Activated T-helper 9 cell treated with anti-CD3 and anti-CD28 coated beads, Interleukin-2, amount 50 U/mL, for 16 hours (primary cell): ENCODE measurements at places on chromosomes 4 and X.

GRCh38 chrX:66760651-66761050 is 121.8 kb upstream of the EDA2R start:
- DNase-seq, result no peak

GRCh38 chrX:6810776-6811175 is 275.9 kb upstream of the VCX3A start:
- no peak for DNase-seq

DNA sequence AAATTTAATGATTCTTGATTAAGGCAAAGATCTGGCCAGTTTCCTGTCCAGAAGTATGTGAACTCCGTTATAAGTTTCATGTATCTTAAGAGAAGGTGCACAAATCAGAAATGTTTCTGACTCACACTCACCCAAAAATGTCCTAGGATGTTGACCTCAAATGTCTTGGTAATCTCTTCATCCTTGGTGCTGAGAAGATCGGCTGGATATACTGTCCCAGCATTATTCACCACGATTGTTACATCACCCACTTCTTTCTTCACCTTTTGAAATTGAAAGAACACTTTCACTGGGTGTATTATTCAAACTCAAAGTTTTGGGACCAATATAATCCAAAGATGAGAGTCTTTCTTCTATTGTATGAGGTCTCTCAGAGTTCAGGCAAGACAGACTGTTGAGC is 5.7 kb downstream of the HSD17B13 start:
- no peak for DNase-seq

DNA sequence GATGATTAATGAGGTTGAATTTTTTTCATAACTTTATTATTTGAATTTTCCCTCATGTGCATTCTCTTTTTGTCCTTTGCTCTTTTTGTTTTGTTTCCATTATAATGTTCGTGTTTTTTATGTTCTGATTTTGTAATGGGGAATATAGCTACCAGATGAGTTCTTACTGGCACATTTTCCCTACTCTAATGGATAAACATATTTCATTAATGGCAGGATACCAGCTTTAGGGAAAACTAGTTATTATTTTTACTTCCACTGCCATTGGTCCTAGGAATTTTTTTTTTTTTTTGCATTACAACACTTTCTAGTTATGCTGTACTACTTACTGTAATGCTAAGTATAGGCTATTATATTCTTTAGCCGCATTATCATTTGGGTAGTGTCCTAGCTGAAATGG is 286.3 kb downstream of the SPRY1 start:
- no peak for DNase-seq

GRCh38 chrX:93868289-93868965 is 194.4 kb downstream of the FAM133A start:
- DNase-seq, result no peak

DNA sequence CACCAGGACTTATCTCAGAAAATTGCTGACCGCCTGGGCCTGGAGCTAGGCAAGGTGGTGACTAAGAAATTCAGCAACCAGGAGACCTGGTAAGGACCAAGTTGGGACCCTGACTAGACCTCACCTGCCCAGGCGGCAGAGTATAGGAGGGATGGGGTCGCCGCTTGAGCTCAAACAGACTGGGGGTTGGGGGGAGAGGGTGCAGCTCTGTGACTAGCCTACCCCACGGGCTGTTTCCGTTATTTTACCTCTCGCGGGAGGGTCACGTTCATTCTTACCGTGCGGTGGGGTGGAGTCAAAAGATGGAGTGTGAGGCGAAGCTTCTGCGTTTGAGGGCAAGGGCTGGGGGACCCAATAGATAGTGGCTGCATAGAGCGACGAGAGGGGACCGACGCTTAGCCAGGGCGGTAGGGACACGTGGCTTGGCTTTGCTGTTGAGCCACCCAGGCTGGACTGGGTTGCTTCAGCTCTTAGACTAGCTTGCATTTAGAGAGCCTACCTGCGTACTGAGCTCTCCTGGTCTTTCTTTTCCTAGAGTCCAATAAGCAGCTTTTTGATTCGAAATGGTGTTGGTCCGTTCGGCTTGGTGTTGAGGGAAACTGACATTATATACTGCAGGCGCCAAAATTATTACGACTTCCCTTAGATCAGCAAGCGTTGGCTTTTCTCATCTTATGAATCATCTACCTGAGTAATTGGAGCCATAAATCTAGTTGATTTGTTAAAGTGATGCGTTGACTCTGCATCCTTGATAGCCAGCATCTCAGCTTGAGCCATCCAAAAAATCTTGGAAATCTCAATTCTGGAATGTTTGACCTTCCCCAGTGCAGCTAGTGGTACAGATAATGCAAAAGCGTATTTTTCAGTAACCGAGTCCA is 591 bp downstream of the PRPS1 start:
- peak; percentile 16 for DNase-seq

DNA sequence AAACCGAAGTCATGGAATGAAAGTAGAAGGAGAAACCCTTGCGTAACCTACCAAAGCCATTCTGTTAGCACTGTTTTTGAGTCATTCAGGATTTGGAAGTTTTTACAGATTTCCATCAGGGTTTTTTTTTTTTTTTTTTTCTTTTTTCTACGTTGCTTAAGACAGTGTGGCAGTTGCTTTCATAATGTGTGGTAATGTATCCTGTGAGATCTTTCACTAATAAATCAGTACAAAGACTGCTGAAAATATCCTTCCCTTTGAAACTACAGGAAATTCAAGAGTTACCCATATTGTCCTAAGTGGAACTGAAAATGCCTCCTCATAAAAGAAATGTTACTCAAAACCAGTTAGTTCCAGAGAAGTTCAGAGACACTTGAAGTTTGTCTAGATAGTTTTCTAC is 137.8 kb downstream of the RAPGEF2 start:
- DNase-seq, result no peak

- no peak for DNase-seq
Measured at GRCh38 chrX:124240422-124240821, 92.0 kb upstream of the TEX13D start.

- DNase-seq, result no peak
Measured at GRCh38 chr4:47829438-47829837, 8.4 kb downstream of the CORIN start.

- no peak for DNase-seq
Measured at GRCh38 chr4:152451496-152451895, 84.4 kb downstream of the FBXW7 start.

GRCh38 chrX:112819008-112819640 is 21.5 kb downstream of the AMOT start:
- DNase-seq, result no peak

DNA sequence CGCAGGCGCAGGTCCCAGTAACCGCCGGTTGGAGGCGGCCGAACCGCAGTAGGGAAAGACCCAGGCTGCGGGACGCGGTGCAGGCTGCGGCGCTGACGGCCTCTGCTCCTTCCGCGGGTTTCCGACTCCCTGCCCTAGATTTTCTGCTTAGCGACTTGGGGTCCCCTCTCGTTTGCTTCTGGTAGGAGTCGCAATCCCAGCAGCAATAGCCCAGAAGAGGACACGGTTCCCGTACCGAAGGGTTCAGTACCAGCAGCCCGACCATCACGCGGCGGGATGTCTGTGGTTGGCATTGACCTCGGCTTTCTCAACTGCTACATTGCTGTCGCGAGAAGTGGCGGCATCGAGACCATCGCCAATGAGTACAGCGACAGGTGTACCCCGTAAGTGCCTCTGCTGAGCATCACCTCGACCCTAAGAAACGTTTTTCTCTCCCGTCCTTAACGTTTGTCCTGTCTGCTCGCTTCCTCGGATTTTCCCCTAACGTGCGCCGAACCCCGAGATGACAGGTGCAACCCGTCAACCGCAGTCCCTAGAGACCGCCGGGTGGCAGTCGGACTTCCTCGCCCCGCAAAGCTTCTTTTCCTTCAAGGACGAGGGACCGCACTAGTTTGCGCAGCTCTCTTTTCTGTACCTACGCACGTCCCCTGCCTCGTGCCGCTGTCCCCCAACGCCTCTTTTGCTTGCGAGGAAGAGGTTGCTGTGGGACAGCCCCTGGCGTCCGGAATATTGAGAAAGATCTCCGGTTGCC is at the start of gene HSPA4L:
Gene HSPA4L (plus strand): TSS at position 48 of the 751 bp plus-strand sequence. CDS start 229 bp downstream, at position 277.
- DNase-seq, result peak; percentile 13

- no peak for DNase-seq
Measured at GRCh38 chrX:54534271-54534670, 4.3 kb downstream of the GNL3L start.

- no peak for DNase-seq
Measured at GRCh38 chr4:138205531-138206233, 36.5 kb downstream of the SLC7A11 start.

DNA sequence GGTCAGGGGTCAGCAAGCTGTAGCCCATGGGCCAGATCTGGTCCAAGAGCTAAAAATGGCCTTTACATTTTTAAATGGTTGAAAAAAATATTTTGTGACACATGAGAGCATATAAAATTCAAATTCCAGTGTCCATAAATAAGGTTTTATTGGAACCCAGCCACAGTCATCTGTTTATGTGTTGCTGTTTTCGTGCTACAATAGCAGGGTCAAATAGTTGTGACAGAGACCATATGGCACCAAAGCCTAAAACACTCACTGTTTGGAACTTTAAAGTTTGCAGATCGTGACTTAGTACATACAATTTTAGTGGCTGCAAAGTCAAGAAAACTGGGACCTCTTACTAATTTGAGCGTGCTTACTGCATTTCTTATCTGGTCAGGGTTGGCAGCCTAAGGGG is 29.2 kb downstream of the LAMP2 start:
- DNase-seq, result no peak
